ENCODE measurements at places on chromosomes 3 and 15. TPM values are rescaled to one million over a fixed set of nuclear protein-coding genes. Genes with fewer than 3 reads are reported as not detected.

- DNase-seq, result peak; percentile 80
These were observed 36.3 kb downstream of the LRIG1 start for GRCh38 chr3:66464512-66464894.

GRCh38 chr3:52693071-52693470, 7.2 kb downstream of the GNL3 start:
- DNase-seq, result no peak

Gene PLA2G4D
- not detected for total RNA-seq

GRCh38 chr15:88454867-88455810, 12.0 kb downstream of the MRPL46 start:
- DNase-seq, result peak; percentile 80

DNA sequence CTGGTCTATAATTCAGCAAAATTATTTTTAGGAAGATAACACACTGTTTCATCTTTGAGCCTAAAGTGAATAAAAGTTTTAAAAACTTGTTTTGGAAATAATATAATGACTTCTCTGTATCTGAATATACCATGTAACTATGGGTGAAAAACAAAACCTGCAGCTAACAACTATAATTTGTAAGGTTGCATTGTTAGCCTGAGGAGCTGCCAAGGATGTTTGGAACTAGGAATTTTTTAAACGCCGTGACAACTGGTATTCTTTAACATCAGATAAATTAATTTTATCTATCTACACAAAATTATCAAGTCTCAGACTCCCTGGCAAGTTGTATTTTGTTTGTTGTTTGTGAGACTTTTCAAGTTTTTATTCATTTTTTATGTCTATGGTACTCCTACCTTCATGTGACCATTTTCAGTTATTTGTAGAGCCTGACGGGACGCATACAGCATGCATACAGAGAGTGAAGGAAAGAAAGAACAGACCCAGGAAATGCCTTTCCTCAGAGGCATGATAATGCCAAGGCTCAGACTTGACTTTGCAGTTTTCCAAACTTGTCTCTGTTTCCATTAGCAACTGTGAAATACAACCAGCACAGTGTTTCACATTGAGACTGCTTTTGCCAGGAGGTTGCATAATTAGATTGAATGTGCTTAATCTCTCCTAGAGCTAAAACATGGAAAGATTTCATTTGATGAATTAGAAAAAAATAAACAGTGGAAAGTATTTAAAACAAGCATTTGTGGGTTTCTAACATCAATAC, 60.8 kb upstream of the ARHGEF26 start:
- DNase-seq, result peak; percentile 14

- DNase-seq, result peak; percentile 11
These were observed 120.2 kb downstream of the LRRC28 start for GRCh38 chr15:99371180-99372103.

Gene PEAK1
- 13.5 TPM for total RNA-seq

Gene NEO1
- total RNA-seq, result 4.1 TPM

Gene TYRO3
- 13.8 TPM for total RNA-seq

Gene RAB43
- 10.8 TPM for total RNA-seq

DNA sequence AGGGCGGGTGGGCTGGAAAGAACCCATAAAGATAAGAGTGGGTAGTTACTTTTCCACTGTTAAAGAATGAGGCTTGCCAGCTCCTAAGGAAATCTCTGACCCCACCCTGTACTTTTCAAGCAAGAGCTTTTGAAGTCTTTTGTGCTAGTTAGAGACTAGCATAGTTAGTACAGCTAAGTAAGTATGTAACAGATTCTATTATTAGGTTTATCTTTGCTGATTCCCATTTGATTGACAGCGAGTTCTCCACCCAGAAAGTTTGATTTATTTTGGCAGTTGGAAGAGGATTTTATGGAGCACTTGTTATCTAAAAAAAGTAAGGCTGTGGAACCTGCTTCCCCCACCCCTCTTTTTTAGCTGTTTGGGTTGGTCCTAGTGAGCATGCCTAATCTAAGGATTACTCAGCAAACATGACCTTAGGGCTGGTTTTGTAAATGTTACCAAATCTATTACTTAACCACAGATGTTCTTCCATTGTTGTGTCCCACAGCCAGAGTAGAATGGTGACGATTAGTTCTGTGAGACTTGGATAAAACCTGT, 57.6 kb downstream of the FNDC3B start:
- DNase-seq, result peak; percentile 93

Gene AMIGO3
- total RNA-seq, result 1.1 TPM

Gene PTX3
- total RNA-seq, result 12.7 TPM

- DNase-seq, result no peak
These were observed 13.6 kb upstream of the CSK start for GRCh38 chr15:74768099-74768770.

Gene NSUN3
- total RNA-seq, result 12.3 TPM

Gene EPM2AIP1
- total RNA-seq, result 7.8 TPM

- no peak for DNase-seq
These were observed 29.7 kb downstream of the TRAK1 start for GRCh38 chr3:42120866-42121265.

DNA sequence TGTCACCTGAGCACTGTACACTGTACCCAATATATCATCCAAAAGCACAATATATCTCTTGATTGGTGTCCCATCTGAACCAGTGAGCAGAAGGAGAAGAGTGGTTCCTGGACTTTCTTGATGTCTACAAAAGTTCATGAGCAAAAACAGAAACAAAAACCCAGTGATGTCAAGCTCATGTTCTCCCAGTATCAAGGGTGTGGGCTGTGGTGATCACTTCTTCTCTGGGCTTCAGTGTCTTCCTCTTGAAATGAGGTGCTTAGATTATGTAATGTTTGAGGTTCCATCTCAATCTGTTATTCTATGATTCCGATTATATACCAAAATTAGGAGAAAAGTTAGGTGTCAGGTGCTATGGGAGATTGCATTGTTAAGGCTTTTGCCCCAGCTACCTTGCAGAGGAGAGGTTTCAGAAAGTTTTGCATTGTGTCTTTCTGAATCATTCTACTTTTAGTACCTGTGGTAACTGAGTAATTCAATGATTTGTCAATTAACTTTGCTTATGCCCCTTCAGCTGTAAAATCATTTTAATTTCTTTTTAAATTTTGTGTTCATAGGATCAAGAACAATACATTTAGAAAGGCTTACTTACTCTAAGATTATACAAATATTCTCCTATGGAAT, 122.0 kb upstream of the EOMES start:
- DNase-seq, result no peak

Gene CAV3
- total RNA-seq, result not detected

DNA sequence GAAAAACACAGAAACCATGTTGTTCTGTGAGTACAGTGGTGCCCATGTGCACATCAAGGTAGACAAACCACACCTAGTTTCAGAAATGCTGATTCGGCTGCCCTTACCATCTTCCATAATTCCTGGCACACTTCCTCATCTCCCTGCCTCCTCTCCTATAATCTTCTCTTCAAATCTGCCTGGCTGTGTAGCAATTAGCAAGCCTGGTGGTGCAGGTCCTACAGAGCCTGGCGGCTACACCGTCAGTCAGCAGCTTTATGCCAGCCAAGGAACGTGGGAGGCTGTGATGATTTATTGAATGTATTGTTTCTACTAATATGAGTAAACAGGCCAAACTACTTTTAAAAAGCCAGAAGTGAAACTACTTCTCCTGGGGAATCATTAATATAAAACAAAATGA, 106.8 kb downstream of the SEMA6D start:
- no peak for DNase-seq

DNA sequence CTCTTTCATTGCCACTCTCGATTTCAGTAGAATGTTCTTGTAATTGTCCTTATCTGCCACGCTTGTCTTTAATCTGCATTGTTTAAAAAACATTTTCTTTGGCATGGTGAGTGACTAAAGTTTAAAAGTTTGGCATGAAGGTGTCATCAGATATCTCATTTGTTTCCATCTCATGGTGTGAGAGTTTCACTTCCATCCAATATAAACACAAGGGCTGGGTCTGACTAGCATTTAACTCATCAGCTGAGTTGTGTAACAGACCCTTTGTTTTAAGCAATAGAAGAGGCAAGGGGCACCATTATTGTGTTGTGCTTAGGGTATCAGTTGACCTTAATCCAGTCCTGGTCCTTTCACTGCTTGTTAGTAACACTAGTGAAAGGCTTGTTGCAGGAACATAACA, 49.9 kb upstream of the IL12A start:
- DNase-seq, result no peak

DNA sequence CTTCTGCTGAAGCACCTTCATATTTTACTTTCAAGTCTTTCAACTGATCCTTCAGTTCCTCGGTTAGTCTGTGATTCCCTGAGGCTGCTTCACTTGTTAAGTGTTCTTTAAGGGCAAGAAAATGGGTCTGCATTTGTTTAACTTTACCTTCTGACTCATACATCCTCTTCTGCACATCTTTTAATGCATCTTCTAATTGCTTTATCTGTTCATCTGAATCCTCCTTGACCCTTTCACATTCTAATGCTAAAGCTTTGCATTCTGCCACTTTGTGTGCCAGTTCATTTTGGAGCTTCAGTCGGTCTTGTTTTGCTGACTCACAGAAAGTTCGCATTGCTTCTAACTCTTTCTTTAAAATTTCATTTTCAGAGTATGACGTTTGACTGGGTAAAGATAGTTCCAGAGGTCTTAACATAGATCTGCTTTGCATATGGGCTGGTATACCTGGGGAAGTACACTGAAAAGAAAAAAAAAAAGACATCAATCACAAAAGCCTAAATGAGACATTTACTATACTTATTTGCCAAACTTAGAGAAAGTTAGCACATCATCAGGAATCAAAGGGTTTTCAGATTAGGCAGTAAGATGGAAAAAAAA, 94.3 kb downstream of the UACA start:
- peak; percentile 56 for DNase-seq

Gene FAM107A
- not detected for total RNA-seq

Gene ROPN1
- 1.3 TPM for total RNA-seq

DNA sequence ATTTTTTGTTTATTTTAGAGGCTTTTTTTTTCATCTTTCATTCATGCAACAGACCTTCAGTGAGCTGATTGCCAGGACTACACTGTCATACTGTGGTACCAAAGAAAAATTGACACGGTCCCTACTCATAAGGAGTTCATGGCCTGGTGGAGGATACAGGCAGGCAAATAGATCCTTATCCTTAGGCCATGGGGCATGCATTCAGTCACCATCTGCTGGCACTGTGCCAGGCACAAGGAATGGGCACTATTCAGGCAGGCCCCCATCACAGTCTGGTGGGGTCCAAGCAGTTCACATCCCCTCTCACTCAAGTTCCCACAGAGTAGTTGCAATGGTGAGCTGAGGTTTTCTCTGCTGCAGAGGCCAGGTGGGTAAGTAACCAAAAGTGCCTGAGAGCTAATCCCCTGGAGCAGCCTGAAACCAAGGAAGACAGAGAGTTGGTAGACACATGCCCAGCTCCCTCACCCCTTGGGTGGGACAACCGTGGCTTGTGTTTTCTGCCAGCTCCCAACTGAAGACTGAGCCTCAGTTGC, 17.3 kb downstream of the CISH start:
- no peak for DNase-seq

DNA sequence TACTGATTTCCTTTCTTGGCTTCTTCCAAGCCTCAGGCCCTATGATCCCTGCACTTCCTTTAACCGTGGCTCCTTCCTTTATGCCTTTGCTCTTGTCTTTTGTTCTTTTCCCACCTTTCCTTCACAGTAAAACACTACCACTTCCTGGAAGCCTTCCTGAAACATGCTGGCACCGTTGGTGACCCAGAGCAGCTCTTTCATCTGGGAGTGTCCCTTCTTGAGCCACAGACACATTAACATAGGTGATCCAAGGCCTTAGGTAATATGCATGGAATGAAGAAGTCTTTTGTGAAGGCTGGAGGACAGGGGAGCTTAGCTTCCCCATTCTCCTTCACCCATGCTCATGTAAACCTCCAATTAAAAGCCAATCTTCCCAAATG, 39.4 kb downstream of the AMOTL2 start:
- no peak for DNase-seq

Gene ITIH1
- total RNA-seq, result not detected

- DNase-seq, result peak; percentile 10
These were observed 229.7 kb downstream of the NECTIN3 start for GRCh38 chr3:111301238-111301798.

Gene KCNMB3
- total RNA-seq, result 0.88 TPM

GRCh38 chr3:115040673-115041286, 106.3 kb downstream of the ZBTB20 start:
- peak; percentile 57 for DNase-seq

GRCh38 chr3:9349321-9350117, 13.3 kb upstream of the THUMPD3 start:
- peak; percentile 95 for DNase-seq

Gene PRR20G
- total RNA-seq, result not detected

DNA sequence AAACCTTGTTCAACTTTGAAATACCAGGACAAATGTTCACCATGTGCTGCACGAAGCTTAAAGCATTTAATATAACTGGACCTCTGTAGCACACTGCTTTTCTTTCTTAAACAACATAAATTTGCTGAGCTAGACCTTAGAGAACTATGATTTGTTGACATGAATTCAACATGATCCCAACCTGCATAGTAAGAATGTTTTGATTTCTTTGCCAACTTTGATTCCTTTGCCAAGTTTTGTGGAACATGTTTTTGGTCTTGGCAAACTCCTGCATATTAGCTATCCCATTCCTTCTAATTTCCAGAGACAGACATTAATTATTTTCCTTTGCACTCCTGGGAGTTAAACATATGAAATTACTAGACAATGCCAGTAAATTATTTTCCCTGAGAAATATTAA, 197.2 kb upstream of the RBMS3 start:
- DNase-seq, result no peak

Gene SNTN
- total RNA-seq, result not detected

DNA sequence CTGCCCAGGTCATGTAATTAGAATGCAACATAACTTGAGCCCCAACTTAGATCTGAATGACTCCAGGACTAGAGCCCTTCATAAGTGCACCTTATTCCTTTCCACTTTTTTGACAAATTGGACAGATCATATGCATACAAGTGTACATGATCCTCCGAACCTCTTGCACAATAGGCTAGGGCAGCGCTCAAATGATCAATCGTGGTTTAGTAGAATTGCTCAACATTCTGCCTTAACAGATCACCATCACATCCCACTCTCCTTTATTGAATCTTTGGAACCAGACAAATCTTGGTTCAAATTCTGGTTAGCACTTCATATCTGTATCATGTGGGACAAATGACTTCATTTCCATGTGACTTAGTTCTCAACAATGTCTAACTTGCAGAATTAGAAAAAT, 106.8 kb upstream of the CDIN1 start:
- no peak for DNase-seq

- DNase-seq, result no peak
These were observed 269.4 kb upstream of the PEX5L start for GRCh38 chr3:180306155-180306554.
